NCI-H446 (cell line): ENCODE measurements at places on chromosomes 1 and 21.

GRCh38 chr1:169724168-169724567 lies 9.7 kb downstream of the SELE start:
- no peak for DNase-seq

DNA sequence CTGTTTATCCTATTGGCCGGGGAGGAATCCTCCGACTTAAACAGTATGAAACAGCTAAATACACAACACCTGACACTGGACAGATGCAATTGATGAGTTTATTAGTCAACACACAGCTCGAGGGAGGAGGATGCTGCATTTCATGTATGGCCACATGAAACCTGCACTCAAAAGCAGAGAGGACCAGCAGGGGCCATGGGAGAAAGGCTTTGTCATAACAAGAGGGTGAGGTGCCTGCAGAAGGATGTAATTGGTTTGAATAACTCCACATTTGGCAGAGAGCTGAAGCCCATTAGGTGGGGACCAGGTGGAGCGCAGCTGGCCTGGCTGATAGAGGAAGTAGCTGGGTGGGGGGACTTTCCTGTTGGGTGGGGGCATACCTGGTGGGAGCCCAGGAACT lies 599.1 kb downstream of the PTPRU start:
- no peak for DNase-seq

DNA sequence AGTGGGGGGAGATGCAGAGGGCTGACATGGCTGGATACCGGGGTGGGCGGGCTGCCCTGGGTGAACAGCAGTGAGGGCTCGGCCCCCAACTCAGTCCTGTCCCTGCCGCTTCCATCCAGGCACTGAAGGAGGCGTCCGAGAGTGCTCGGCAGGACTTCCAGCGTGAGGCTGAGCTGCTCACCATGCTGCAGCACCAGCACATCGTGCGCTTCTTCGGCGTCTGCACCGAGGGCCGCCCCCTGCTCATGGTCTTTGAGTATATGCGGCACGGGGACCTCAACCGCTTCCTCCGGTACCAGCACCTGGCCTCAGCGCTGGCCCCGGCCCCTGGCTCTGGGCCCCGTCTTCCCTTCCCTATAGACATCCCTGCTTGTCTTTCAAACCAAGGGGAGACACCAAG lies 15.6 kb downstream of the NTRK1 start:
- no peak for DNase-seq

GRCh38 chr1:162168261-162168660 lies 98.8 kb downstream of the NOS1AP start:
- no peak for DNase-seq

- DNase-seq, result no peak
Observed at GRCh38 chr1:61378494-61379180, 296.3 kb downstream of the NFIA start.

- peak; percentile 9 for DNase-seq
Observed at GRCh38 chr1:231053493-231054162, 13.6 kb upstream of the FAM89A start.

DNA sequence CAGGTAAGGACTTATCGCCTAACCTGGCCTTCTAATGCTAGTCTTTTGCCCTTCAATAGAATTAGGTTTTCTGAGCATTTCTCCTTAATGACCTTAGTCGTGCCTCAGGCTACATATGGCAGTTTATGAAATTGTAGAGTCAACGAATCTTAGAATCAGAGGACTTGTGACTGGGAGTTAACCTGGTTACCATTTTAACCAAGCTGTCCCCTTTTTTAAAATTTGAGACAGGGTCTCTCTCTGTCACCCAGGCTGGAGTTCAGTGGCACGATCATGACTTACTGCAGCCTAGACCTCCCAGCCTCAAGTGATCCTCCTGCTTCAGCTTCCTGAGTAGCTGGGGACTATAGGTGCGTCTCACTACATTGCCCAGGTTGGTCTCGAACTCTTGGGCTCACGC lies 53.5 kb upstream of the DMRTB1 start:
- no peak for DNase-seq

DNA sequence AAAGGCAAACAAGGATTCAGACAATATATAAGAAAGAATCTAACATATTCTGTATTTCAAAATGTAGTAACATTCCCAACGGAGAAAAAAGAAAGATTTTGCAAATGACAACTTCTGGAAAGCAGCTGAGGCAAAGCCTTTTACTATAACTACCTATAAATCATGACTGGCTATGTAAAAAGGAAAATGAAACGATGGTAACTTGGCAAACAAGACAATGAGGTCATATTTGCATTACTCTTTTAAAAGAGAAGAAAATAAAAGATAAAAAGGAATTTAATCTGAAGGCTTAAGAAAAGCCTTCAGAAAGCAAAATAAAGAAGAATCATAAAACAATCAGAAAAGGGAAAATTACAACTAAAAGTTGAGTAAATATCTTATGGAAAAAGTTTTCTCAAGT lies 25.1 kb upstream of the ASPM start:
- no peak for DNase-seq

- no peak for DNase-seq
Observed at GRCh38 chr1:57131701-57132394, 166.0 kb upstream of the C8B start.

DNA sequence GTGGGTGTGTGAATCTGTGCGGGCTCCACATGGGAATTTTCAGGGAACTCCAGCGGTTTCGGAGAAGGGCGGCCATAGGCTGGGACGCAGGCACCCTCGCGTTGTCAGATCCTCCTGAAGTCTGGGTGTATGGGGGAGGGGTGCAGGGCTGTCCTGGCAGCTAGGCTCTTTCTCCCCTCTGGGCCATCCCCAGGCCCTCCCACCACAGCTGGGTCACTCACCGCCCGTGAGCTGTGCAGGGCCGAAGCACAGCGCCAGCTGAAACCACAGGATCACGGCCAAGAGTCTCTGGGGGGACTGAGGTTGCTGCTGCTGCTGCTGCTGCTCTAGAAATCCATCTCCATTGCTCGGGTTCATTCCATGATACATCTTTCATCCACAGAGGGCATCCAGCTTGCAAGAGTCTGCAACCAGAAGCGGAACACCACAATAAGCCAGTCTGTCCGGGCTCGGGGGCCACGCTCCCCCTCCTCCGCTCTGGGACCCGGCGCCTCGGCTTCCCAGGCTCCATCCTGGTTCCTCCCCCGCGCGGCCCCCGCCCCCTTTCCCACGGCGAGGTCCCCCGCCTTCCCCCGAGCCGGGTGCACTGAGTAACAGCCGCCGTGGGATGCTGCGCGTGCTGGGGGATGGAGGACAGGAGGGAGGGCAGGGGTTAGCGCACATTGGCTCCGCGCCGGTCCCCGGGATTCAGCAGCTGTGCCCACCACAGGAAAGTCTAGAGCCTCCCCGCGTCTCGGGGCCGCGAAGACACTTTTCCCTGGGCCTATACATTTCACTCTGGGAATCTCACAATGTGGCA lies 720 bp downstream of the SUSD4 start:
- peak; percentile 29 for DNase-seq

- DNase-seq, result no peak
Observed at GRCh38 chr21:31293986-31294385, 50.1 kb downstream of the TIAM1 start.

DNA sequence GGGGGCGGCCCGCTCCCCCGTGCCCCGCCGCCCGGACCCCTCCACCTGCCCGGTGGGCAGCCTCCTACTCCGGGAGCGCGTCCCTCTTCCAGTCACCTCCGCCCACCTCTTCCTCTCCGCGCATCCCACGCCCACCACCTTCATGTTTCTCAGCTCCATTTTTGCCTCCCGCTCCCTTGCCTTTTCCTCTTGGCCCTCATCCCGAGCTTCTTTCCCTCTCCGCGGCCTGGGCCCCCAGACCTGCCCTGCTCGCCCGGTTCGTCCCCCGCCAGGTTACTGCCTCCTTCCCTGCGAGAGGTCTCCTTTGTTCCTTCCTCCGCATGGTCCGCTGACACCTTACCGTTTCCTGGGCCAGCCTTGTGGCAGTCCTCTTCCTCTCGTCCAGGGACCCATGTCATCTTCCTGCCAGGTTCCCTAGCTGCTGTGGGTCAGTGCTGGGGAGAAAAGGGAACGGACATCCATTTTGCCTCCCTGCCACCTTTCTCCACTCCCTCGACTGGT lies 563 bp downstream of the QSOX1 start:
- DNase-seq, result no peak

- no peak for DNase-seq
Observed at GRCh38 chr1:119160409-119160808, 20.0 kb upstream of the WARS2 start.

DNA sequence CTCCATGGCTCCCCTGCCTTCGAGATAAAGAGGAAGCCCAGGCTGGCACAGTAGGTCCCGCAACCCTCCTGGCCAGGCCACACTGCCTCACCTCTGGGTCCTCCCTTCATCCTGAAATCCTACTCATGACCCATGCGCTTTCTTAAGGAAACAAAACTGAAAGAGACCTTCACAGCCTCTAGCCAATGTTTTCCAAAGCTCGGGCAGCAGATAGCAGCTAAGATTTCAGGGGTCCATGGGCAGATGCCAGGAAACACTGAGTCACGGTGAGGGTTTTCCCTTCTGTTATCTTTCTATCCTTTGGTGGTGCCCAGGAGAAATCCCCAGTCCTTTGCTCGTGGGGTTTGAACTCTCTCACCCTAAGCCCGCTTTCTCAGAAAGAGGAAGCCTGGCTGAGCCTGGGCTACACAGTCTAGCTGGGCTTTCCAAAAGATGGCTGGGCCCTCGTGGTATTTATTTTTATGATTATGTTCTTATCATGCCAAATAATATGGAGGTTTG lies 26.6 kb downstream of the TTC39A start:
- no peak for DNase-seq

DNA sequence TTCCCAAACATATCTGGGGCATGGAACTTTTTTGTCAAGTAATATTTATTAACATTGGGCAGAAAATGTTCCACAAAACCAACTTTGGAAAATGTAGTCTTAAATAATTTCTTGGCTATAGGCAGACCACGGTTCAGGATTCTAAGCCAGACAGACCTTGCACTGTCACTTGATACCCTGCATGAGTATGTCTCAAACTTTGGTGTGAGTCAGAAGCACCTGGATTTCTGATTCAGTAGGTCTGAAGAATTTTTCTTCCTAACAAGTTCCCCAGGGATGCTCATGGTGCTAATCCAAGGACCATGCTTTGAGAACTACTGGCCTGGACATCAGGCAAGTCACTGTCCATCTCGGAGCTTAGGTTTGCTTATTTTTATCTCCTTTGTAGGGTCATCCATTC lies 562.0 kb downstream of the PLPP3 start:
- no peak for DNase-seq

GRCh38 chr1:214856843-214857242 lies 225.7 kb upstream of the KCNK2 start:
- no peak for DNase-seq

DNA sequence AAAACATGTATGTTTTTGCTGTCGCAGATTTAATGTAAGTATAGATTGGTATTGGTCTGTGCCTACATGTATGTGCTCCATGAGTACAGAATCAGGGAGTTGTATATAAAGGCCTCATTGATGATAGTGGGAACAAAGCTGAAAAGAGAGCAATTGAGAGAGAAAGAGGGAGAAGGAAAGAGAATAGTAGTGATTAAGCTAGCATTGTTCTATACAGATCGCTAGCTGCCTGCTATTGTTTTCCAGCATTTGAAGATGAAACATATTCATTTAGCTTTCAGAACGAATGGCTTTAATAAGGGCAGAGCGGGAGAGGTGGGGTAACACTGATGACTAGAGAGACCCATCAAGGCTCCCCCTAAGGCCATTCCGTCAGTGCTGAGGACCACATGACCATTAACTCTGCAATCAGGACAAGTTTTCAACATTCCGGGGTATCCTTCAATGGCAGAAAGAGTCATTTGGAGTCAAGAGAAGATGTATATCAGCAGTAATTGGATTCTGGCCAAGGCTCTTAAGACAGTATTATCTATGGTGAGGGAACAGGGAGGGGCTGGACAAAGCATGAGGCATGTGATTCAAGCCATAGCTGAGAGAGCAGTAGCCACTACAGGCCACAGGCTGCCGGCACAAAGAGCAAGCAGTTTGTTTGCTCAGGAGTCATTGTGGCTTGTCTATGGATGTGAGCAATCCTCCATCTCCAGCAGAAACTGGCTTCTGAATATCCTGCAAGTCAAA lies 176.5 kb downstream of the PBX1 start:
- no peak for DNase-seq

DNA sequence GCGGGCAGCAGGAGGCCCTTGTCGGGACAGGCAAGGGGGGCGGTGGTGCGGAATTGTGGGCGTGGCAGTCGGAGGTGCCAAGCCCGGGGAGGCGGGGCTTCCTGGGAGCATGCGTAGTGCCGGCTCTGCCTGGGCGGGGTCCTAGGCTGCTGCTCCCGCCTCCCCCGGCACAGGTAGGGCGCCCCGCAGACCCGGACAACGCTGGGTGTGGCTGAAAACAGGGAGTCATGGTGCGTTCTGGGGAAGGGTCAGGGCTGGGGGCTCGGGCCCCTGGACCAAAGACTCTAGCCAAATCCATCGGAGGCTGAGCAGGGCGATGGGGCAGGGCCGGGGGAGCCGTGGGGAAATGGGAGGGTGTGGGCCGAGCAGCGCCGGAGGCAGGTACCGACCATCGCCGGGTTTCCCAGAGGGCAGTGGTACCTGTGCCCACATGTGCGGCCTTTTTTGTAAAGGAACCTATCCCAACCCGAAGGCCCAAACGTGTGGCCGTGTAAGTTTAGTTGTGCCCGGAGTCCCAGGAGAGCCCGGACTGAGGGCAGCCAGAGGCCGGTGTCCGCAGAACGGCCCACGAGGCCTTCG lies 231.9 kb downstream of the SDCCAG8 start:
- no peak for DNase-seq

- no peak for DNase-seq
Observed at GRCh38 chr1:17610713-17611112, 71.2 kb downstream of the ARHGEF10L start.

- no peak for DNase-seq
Observed at GRCh38 chr1:172993640-172994039, 57.1 kb downstream of the TNFSF18 start.

DNA sequence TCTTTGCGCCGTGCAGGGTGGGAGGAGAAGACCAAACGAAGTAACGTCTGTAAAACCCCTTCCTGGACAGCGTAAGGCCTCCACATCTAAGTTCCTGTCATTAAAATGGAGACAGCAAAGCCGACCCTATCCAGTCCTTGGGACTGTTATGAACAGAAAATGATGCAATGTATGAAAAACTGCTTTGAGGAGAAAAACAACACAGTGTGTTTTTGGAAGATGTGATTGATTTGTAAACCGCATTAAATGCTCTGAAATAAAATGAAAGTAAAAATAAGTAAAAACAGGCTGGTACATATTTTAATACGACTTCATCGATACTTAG lies 827 bp upstream of the URB1 start:
- no peak for DNase-seq

GRCh38 chr21:18460979-18461378 lies 57.4 kb upstream of the TMPRSS15 start:
- DNase-seq, result no peak
